CD8-positive, alpha-beta T cell (primary cell): ENCODE measurements at places on chromosomes 16 and 17.
A peak's percentile ranks its signal among the peaks of the same experiment; 100 is the strongest.

- no peak for DNase-seq
Observed at GRCh38 chr17:17028878-17029535, 13.2 kb upstream of the MPRIP start.

DNA sequence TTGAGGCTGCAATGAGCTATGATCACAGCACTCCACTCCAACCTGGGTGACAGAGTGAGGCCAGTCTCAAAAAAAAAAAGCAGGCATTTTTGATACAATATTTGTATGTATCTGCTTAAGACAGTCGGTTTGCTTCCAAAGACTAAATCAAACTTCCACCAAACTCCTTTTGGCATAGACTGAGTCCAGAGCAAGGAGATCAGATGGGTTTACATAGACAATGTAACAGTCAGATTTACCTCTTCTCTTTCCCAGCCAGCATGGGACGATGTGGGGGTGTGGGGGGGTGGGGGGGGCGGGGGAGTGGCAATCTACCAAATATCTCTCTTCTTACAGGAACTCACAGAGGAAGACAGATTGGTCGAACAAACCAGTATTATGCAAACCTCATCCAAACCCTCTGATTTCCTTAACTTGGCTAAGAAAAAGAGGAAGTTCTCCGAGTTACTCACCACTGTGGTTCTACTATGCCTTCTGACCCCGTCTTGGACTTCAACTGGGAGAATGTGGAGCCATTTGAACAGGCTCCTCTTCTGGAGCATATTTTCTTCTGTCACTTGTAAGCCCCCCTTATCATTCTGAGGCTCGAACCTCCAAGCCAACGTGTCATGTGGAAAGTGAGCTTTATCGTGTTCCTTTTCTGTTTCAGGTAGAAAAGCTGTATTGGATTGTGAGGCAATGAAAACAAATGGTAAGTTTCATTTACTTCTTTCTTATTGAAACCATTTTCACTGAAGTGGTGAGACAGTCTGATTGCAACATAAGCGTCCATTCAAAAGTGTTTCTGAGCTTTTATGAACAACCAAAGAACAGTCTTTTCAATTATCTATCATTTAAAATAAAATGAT is at the start of gene MILR1:
Gene MILR1, plus strand, starts transcription at position 451 of the 848 bp plus-strand sequence. Its CDS starts 54 bp downstream, at position 505.
- peak; percentile 40 for DNase-seq

DNA sequence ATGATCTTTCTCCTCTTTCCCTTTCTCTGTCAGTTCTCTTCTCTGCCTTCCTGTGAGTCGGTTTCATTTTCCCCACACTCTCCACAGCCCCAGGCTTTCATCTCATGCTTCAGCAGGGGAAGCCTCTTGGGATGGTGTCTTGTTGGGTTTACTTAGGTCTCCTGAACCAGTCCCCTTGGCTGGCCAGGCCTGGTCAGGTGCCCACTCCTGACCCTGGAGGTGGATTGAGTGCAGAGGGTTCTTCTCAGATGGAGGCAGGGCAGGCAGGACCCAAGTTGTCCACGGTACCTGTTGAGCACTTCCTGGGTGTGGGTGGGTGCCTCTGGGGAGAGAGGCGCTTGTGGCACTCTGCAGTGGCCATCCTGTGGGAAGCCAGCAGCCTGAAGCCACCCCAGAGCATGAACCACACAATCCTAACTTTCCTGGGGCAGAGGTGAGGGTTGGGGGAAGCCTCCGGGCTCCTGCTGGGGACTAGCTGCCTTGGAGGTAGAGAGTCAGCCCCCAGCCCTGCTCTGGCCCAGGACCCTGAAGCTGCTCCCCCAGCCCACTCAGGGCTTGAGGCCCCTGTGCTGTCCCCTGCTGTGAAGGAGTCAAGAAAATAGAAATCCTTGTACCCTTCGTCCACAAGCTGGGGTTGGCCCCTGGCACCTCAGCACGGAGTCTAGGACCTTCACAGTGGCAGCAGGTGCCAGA is 2.0 kb upstream of the RAP1GAP2 start:
- DNase-seq: no peak

- DNase-seq: peak; percentile 32
Observed at GRCh38 chr17:39527220-39527813, 66.0 kb downstream of the CDK12 start.

DNA sequence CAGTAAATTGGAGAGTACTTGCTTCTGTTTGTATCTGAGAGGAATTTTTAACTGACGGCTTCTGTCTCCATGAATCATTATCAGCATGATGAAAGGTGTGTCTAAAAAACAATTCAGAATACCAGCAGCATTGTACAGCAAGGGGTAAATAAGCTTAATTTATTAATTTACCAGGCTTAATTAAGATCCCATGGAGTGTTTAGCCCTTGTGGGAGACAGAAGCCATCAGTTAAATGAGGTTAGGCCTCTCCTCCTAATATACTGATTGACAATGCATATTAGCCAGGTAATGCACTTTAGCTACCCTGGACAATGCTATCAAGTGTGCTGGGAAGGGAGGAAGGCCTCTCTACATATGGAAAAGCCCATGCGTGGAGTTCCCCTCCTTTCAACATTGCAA is 53.4 kb downstream of the IGF2BP1 start:
- DNase-seq: no peak

DNA sequence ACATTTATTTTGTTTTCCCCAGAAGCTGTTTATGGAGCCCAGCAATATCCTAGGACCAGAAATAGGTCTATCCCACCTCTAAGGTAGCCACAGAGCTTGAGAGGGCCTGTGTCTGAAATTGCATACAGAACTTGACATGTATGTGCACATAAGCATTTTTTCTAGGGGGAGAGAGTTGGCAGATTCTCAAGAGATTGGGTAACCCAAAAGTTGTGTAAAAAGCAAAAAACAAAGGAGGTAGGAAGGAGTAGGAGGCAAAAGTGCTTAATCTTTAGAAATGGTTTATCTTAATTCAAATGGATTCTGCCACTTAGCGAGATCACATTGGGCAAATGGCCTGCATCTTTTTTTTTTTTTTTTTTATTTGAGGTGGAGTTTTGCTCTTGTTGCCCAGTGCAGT is 3.5 kb downstream of the PLK1 start:
- no peak for DNase-seq

- DNase-seq: no peak
Observed at GRCh38 chr16:14564861-14565687, 65.0 kb downstream of the PARN start.

- DNase-seq: no peak
Observed at GRCh38 chr17:75738218-75738802, 17.1 kb downstream of the ITGB4 start.

- no peak for DNase-seq
Observed at GRCh38 chr17:73642659-73643000, 1.6 kb downstream of the SDK2 start.

GRCh38 chr16:57863434-57864160 is 61.3 kb upstream of the KIFC3 start:
- no peak for DNase-seq

- DNase-seq: no peak
Observed at GRCh38 chr16:46836534-46837530, 5.9 kb upstream of the C16orf87 start.

DNA sequence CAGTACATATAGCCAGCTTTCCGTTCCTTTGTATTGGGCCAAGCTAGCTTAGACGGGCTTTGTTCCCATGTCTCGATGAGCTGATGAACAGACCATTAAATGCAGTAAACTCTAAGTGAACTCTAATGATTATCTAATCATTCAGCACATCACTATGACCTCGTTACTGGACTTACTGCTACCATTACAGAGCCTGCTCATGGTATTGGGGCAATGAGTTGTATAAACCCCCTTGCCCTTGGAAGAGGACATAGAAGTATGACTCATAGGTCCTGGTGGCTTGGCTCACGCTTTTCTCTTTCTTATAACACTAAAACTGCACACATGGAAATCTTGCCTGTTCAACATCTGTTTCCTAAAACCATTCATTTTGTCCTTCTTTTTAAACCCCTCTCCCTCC is 93.6 kb upstream of the DYNLRB2 start:
- no peak for DNase-seq

DNA sequence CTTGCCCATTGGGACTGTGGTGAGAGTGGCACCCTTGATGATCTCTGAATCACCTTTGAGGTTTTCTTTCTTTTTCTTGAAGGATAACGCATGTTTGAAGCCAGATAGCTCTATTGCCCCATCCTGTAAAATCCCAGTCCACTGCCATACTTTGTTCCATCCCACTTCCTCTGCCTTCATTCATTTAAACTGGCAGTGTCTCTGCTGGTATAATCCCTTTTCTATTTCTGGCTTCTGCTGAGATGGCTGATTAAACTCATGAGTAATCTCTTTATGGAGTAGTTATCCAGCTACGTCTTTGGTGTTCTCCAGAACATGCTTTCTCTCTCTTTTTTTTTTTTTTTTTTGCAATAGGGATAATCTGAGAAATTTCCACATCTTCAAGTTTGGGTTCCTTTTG is 656.5 kb upstream of the SALL1 start:
- DNase-seq: no peak

GRCh38 chr16:55655381-55655896 is 349 bp upstream of the SLC6A2 start:
- no peak for DNase-seq

DNA sequence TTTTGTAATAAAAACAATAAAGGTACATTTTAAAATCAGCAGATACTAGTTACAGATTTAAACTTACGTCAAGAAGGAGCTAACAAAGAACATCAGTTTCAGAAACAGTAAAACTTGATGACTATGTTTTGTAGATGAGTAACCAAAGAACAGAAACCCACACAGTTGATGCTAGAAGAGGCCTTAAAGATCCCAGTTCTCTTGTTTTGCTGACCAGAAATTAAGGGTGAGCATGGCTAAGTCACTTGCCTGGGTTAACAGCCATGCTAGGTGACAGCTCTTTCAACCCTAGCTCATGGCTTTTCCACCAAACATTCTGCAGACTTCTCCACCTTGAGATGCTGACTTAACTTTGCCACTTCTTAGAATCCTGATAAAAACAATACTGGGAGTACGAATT is 26.4 kb downstream of the STX8 start:
- no peak for DNase-seq

- no peak for DNase-seq
Observed at GRCh38 chr17:76840443-76840767, 27.8 kb upstream of the MGAT5B start.

DNA sequence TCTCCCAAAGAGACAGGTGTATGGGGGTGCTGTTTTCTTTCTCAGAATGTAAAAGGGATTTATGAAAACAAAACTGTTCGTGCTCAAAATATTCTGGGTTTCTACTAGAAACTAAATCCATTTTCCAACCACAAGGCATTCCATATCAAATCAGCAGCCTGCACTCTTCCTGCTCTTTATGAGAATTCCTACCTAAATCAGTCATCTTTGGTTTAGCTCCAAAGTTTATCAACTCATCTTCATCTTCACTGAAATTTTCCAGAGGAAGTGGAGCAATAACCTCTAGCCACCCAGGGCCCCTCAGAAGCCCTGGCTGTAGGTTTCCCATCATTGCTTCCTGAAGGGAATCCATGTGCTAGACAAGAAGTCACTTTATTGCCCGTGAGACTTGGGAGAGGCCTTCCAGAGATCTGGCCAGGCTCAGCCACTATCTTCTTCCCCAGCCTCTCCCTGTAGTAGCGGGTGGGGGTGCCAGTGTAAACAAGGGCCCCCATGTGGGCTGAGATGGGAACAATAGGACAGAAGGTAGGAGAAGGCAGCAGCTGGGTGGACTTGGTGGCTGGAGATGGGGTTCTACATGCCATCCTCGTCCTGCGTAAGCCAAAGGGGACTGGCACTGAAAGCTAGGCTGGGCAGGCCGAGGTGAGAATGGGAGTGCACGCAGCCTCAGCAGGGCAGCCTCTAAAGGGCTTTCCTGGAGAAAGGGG is 22.0 kb upstream of the ALDH3A1 start:
- DNase-seq: no peak

DNA sequence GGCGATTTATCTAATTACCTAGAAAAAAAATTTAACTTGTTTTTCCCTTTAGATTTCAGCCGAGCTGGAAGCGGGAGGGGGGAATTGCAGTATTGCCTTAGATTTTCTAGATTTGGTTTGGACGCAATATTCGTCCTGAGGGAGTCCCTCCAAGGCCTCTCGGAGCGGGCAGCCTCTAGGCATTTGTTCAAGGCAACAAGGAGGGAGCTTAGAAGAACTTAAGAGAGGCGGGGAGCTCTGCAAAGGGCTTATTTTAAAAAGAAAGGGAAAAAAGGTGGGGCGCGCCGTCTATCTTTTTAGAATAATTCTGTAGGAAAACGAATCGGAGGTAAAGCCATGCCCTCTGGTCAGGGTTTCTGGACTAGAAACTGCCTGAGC is 407 bp upstream of the TMEM94 start:
- no peak for DNase-seq

- DNase-seq: no peak
Observed at GRCh38 chr16:50600582-50601283, 52.5 kb downstream of the NKD1 start.

DNA sequence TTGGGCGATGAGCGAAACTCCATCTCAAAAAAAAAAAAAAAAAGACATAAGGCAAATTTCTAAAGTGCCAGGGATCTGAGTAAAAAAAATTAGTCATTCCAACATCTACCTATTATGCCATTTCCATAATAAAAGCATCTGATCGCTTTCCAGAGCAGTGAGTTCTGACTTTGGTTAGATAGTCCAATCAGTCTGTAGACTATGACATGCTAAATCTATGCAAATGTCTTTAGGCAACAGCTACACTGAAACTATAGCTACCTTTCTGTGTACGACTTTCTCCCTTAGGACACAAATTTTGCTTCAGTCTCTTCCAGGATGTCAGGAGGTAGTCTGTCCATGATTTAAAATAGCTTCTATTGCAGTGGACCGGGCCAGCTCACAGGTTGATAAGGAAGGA is 58.9 kb upstream of the ARHGAP44 start:
- no peak for DNase-seq

- DNase-seq: no peak
Observed at GRCh38 chr16:16014329-16015224, 65.2 kb downstream of the ABCC1 start.

GRCh38 chr16:75263291-75263962 is 12.0 kb upstream of the BCAR1 start:
- DNase-seq: no peak

- DNase-seq: no peak
Observed at GRCh38 chr17:76119409-76120371, 16.1 kb upstream of the EXOC7 start.

- DNase-seq: no peak
Observed at GRCh38 chr17:55284944-55285339, 20.2 kb downstream of the HLF start.

- no peak for DNase-seq
Observed at GRCh38 chr16:89378947-89379771, 111.2 kb downstream of the ANKRD11 start.

DNA sequence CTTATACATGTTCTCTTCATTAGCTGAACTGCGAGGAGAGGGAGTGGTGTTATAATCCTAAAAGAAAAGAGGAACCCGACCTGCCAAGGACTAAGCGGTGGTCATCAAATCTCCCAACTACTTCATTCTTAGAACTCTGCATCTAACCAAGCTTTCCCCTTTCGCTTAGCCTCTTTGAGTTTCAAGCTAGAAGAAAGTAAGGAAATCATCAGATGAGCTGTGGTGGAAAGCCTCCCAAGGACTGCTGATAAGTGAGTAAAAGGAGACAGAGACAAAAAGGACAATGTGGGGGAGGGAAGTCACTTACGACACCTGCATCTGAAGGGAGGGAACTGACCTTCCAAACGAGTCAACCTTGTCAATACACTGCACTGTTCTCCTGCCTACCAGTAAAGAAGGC is 121.3 kb downstream of the TRIM37 start:
- DNase-seq: no peak
